Right atrium auricular region (tissue), 2 donors: ENCODE measurements at places on chromosomes 12 and 14. TPM values are rescaled to one million over a fixed set of nuclear protein-coding genes. Genes with fewer than 3 reads are reported as not detected.
A peak's percentile ranks its signal among the peaks of the same experiment; 100 is the strongest.

DNA sequence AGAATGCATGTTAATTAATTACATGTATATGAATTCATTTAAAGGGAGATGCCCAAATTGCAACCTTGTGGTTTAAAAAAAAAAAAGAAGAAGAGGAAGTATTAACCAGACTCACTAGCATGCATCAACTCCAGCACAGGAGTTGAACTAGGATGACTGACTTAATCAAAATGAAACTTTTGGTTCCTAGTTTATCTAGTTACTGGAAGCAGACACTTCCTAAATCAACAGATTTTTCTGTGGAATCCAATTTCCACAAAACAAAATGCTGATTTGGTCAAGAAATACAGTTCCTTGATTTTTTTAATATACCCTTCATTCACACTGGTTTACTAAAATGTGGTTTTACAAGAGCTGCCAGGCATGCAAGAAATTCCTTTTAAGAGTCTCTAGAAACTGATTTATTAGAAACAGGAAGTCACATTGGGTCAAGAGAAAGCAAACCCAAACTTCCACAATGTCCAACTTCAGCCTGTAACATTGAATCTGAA lies 41.6 kb downstream of the ITPR2 start:
- no peak overlapping the region for H3K27ac ChIP-seq
- no peak for DNase-seq
- H3K4me1 ChIP-seq, result peaks cover 26% of the 10 kb centered on the region
- H3K27me3 ChIP-seq, result no peaks in the 10 kb centered on the region
- H3K4me3 ChIP-seq, result no peak overlapping the region
- H3K36me3 ChIP-seq, result no peaks in the 10 kb centered on the region

- no peak for DNase-seq
- H3K27ac ChIP-seq, result no peak overlapping the region
- no peaks in the 10 kb centered on the region for H3K36me3 ChIP-seq
- no peaks in the 10 kb centered on the region for H3K4me1 ChIP-seq
- no peak overlapping the region for H3K4me3 ChIP-seq
Observed at GRCh38 chr14:89957791-89958190, 2.1 kb downstream of the TDP1 start.

GRCh38 chr12:45912774-45913173 lies 77.6 kb downstream of the SCAF11 start:
- no peaks in the 10 kb centered on the region for H3K36me3 ChIP-seq
- no peaks in the 10 kb centered on the region for H3K27me3 ChIP-seq
- no peak overlapping the region for H3K4me3 ChIP-seq
- H3K4me1 ChIP-seq, result no peaks in the 10 kb centered on the region
- no peak overlapping the region for H3K27ac ChIP-seq
- no peak for DNase-seq

- no peak for DNase-seq
- no peaks in the 10 kb centered on the region for H3K36me3 ChIP-seq
- H3K27me3 ChIP-seq, result no peaks in the 10 kb centered on the region
- peaks cover 29% of the 10 kb centered on the region for H3K4me1 ChIP-seq
- peak overlapping the region; percentile 57 for H3K4me3 ChIP-seq
- peak overlapping the region; percentile 63 for H3K27ac ChIP-seq
Observed at GRCh38 chr14:96039633-96040311, 610 bp downstream of the C14orf132 start.

Gene IRF2BPL
- total RNA-seq, result 42.0 TPM
